ENCODE measurements at places on chromosomes 16 and 17. TPM values are rescaled to one million over a fixed set of nuclear protein-coding genes. Genes with fewer than 3 reads are reported as not detected.

DNA sequence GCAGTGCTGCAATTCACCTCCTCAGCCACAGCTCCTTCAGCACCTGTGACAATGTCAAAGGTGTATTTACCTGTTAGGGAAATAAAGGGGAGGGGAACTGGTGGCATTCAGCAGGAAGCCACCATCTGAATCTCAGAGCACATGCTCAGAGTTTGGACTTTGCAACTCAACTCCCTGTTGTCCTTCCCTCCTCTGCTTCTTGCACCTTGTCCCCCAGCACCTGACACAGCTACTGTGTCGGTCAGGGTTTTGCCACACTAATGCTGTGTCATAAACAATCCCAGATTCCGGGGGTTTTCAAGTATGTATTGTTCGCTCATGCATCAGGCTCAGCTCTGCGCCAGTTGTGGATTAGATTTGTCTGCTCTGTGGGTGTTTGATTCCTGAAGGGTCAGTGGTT, 43.7 kb downstream of the HSBP1 start:
- no peak for DNase-seq

Gene FBXW10
- not detected for total RNA-seq

Gene MT1A
- 28.7 TPM for total RNA-seq

GRCh38 chr16:89170346-89171215, 967 bp upstream of the CDH15 start:
- no peak for DNase-seq

- DNase-seq, result no peak
These were observed 655 bp upstream of the GPR139 start for GRCh38 chr16:20074099-20074991.

DNA sequence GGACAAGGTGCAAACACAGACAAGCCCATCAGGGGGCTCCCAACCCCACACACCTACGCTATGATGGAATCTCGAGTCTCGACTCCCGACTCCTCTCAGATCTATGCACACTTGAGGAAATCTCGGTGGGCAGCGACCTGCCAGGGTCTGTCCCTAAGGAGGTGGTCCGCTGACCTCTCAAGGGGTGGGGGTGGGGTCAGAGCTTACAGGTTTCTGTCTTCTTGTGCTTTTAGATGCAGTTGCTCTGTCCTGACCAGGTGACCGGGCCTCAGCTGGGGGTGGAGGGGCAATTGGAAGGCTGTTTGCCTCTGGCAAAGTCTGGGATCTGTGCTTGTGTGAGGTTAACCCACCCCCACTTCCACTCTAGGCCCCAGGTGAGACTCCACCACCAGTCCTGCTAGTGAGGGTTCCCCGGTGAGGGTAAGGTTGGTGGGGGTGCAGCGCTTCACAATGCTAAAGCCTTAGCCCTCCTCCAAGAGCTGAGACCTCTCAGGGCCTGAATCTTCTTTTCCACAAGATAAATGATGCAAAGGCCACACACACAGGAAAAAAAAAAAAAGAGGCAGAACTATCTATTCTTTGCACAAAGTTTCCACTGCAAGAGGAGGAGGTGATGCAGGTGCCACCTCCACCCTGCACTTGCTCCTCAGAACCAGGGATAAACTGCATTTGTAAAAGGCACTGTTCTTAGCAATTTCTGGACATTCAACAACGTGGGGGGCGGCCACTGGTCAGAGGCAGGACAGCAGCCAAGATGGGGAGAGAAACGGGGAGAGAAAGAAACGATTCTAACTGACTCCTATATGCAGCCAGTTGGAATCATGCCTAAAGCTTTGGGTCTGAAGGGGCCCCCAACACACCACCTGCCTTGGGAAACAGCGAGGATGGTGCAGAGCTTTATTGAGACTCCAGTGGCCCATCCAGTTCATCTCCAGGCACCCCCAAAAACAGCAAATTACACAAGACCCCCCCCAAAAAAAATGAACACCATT, 4.1 kb downstream of the CISD3 start:
- DNase-seq, result no peak

Gene NPIPB9
- total RNA-seq, result 3.1 TPM

DNA sequence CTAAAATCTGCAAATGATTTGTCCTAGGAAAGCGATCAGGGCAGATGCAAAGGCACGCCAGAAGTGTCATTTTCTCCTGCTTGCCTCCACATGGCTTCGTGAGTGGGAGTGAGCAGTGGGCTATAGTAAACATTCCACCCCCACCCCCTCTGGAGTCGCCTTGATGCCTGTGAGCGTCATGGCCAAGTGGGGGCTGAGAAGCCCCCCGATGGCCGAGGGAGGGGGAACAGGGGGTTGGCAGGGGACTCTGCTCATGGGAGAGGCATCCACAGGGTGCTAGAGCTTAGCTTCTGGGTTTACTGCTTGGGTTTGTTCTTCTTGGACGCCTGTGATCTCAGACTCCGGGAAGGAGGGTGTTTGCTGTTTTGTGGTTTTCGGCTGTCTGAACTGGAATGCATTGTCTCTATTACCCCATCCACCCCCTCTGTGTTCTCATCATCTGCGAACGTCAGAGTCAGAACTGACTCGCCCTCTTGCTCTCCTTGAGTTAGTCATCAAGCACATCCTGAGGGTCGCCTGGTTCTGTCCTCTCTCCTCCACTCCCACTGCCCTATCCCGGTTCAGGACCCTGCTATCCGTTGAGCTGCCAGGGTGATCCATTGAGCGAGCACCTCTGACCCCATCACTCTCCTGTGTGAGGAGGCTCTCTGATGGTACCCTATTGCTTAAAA, 15.4 kb downstream of the TNS4 start:
- DNase-seq, result peak; percentile 67

- DNase-seq, result no peak
These were observed 2.8 kb downstream of the PRKCB start for GRCh38 chr16:23838485-23839142.

DNA sequence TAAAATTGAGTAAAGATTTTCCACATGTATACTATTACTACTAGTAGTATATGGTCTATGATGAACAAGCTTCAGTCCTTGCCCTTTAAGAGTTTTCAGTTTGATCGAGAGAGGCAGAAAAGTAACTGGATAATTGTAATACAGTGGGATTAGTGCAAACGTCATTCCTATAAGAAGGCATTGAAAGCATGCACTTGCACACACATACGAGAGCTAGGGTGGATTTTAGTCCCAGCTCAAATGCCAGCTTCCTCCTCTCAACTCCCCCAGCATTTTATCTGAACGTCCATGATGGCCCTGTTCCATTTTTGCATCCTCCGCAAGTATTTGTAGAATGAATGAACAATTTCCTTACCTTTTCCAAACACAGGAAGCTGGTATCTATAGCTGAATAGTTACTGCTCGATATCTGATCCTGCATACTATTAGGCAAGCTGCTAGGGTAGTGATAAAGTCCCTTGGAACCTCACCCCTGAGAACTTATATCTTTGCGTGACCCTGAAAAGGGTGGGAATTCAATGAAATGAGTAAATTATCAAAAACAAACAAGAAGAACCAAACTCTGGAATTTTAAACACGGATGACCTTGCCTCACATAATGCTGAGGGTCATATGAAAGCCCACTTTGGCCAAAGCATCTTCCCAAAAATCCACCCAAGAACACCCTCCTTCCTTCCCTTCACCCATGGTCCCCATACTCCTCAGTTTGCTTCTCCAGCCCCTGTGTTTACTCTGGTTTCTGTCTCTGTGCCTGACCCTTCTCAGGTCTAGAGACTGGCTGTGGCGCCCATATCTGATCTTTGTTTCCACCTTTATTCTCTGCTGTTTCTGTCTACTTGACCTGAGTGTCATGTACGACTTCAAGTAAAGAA, 60.5 kb downstream of the TMEM100 start:
- DNase-seq, result no peak

GRCh38 chr16:72149676-72150464, 22.1 kb downstream of the PMFBP1 start:
- DNase-seq, result no peak

DNA sequence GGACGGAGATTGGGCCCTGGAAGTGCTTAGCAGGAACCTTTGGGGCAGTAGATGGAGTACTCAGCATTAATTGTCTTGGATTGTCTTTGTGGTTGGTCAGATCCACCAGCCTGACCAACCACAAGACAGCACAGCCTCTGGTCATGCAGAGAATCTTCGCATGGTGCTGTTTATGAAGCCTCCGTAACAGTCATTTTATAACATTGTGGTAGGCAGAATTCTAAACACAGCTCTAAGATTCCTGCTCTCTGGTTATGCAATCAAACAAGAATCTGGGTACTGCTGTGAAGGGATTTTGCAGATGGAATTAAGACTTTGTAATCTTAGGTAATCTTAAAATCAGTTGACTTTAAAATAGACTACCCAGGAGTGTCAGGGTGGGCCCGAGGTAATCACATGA, 312.2 kb upstream of the GOT2 start:
- no peak for DNase-seq

Gene CD7
- not detected for total RNA-seq

GRCh38 chr17:39270923-39271322, 45.2 kb upstream of the STAC2 start:
- DNase-seq, result no peak

- DNase-seq, result no peak
These were observed 22.8 kb downstream of the GPRC5B start for GRCh38 chr16:19861811-19862327.

DNA sequence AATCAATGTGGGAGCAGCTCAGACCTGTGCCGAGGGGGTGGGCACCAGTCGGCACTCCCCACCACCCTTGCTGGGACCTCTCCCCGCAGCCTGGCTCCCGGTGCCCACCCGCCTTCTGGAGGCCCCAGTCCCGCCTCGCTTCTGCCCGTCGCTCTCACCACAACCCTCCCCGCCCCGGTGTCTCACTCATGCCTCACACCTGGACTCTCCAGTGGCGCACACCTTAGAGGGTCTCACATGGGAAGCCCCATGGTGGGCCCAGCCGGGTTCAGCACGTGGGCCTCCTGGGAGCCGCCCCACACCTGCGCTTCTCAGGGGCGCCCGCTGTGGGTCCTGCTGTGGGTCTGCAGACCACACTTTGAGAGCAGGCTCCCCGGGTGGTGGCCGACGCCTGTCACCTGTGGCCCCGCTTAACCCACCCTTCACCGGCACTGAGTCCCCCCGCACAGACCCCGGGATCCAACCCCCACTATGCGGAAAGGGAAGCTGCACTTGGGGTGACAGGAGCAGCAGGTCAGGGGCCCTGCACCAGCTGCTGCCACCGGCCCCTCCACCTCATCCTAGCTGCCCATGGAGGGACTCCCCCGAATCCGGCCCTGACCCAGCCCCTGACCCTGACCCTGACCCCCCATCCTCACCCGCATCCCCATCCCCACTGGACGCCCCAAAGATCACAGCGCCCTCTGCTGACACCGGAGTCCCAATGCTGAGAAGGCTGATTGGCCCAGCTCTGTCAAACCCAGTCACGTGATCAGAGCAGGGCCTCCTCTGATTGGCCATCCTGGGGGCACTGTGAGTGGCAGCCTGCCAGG, 27.4 kb upstream of the SLC38A10 start:
- DNase-seq, result no peak

Gene NLGN2
- total RNA-seq, result 49.4 TPM

GRCh38 chr17:41020336-41020735, 6.7 kb downstream of the KRTAP1-5 start:
- no peak for DNase-seq

DNA sequence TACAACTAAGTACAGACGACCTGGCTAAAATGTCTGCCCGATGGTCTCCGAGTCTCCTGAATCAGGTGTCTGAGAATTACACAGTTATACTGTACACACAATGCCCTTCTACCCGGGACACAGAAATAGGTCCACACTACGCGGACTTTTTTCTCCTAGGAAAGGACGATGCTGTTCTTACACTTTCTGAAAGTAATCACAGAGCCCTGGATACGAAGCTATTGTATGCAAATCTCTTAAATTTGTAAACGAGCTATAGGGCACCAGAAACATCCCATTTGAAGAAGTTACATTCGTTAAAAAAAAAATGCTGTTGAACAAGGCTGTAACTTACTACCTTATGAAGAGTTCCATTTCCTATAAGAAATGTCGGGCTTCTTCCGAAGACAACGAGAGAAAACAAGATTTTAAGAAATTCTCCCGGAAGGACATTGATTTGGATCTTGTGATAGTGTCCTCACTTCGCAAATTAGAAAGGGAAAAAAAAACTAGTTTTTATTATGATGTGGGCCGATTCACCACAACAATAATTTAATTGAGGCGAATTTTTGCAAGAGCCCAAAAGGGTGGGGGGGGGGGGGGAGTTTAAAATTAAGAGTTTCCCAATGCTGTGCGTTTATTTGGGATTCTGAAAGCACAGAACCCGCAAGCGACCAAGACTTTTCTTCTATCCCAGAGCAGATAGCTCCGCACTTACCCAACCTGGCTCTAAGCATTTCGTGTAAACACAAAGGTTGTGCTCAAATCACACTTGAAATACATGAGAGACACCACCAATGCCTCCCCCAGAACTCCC, 1.5 kb upstream of the SOX9 start:
- DNase-seq, result no peak

Gene PHOSPHO1
- not detected for total RNA-seq

Gene MEOX1
- 0.24 TPM for total RNA-seq

DNA sequence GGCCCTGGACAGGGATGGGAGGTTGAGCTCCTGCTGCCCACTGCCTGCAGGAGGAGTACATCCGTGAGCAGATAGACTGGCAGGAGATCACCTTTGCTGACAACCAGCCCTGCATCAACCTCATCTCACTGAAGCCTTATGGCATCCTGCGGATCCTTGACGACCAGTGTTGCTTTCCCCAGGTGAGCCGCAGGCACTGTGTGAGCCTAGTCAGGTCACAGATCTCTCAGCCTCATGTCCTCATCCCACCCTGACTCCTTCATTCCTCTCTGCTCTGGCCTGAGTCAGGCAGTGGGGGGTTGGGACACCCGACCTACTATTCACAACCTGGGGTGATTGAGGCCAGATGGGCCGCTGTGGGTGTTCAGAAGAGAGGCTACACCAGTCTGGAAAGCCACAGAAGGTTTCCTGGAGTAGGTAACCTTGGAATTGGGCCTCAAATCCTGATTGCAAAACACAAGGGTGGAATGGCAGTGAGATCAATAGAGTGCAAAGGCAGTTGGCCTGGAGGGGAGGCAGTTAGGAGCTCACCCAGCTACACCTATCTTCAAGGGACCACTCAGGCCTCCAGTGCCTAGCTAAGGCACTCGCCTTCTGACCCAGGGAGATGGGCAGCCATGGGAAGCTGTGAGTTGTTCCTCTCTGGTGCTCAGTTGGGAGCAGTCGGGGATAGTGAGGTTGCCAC, 29.7 kb downstream of the MYO15A start:
- DNase-seq, result no peak

GRCh38 chr16:25198021-25198420, 18.7 kb upstream of the AQP8 start:
- DNase-seq, result no peak

DNA sequence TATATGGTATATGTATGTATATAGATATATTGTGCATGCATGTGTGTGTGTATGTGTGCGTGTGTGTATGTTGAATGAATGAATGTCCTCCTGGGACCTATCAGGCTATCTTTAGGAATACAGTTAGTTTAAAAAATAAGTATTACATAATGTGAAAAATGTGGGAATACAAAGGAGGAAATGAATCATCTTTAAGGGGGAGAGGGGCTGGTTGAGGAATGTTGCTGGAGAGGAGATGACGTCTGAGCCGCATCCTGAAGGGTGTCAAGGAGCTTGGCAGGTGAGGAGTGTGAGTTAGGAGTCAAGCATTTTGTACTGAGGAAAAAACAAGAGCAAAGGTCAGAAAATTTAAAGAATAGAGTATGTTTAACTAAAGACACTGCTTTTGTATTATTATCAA, 62.4 kb upstream of the NLK start:
- no peak for DNase-seq

Gene DOC2A
- 4.7 TPM for total RNA-seq

Gene DLX4
- not detected for total RNA-seq

Data from ovary (tissue), 10 donors.